Stimulated activated CD4-positive, alpha-beta T cell treated with anti-CD3 and anti-CD28 coated beads, Interleukin-1b, Interleukin-23, amount 100 ng/mL, for 1 hour (primary cell): ENCODE measurements at places on chromosomes 13 and 19.
A peak's percentile ranks its signal among the peaks of the same experiment; 100 is the strongest.

DNA sequence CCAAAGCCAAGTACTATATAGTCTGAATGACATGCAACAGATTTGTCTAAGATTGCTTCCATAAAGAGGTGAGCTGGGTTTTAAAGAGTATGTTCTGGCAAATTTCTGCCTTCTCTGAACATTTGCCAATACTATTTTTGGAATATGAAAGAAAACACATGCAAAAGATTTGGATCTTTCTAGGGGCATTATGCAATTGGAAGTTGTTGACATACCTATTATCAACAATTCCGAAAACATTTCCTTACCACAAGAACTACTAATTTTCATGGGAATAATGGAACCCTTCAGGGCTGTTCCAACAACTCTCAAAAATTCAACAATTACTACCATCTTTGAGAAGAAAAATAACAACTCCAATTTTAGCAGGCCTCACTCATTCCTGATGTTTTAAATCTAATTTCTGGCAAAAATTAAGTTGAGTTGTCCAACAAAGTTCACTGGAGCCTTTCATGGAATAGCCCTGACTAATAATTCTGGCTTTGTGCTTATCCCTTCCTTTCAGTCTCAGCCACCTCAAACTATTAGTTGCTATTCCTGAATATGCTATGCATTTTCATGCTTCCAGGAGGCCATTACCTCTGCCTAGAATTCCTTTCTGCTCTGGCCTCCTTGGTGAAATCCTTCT lies 250.0 kb downstream of the RGCC start:
- no peak for DNase-seq

DNA sequence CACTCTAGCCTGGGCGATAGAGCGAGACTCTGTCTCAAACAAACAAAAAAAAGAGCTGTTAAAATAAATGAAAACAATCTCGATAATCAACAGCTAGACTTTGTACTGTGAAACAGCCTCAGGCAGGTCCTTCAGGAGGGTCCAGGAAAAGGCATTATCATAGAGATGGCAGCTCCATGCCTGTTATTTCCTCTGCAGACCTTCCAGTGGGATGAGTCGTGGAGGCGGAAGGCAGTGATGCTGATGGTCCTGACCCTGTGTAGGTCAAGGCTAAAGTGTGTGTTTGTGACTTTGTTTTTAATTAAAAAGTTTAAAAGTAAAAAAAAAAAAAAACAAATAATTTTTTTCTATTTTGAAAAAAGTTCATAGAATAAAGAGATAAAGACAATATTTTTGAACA lies 117.4 kb downstream of the TNFRSF19 start:
- DNase-seq, result no peak

- no peak for DNase-seq
These were observed 227 bp downstream of the OVOL3 start for GRCh38 chr19:36111200-36111539.

- DNase-seq, result no peak
These were observed 462.5 kb upstream of the SLITRK5 start for GRCh38 chr13:87208636-87209035.

GRCh38 chr13:84238381-84238780 lies 356.1 kb upstream of the SLITRK1 start:
- DNase-seq, result no peak

- DNase-seq, result no peak
These were observed 11.9 kb downstream of the ADAT3 start for GRCh38 chr19:1917146-1917545.

GRCh38 chr19:4803736-4804695 lies 12.5 kb downstream of the FEM1A start:
- peak; percentile 11 for DNase-seq

GRCh38 chr19:408441-408901 lies 476 bp downstream of the C2CD4C start:
- DNase-seq, result no peak

DNA sequence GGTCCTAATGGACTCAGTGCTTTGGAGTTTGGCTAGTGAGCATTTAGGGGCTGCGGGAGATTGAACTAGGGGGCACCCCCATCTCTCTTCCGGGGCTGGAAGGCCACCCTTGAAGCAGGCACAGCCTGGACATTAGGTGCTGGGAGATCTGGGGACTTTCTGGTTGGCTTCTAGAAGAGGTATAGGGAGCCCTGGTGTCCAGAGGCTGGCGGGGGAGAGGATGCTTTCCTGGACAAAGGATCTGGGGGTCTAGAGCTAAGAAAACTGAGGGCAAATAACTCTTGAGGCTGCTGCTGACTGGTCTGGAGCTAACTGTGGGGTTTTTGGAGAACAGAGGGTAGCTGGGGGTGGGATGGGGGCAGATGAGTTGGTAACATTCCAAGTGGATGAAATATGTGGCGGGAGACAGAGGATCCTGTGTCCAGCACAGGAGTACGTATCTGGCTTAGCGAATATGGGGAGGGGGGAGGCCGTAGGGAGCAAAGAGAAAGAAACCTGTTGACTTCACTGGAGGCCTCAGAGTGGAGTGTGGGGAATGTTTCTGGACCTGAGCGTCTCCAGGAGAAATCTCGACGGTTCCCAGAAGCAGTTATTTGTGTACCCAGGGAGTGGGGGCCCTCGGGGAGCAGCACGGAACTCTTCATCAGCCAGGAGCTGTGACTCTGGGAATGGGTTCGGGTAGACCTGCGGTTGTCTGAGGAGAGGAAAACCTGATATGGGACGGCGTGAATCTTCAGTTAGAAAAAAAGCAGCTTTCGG lies 1.4 kb downstream of the HNRNPUL1 start:
- no peak for DNase-seq

GRCh38 chr19:41500443-41500842 lies 57.5 kb downstream of the ERICH4 start:
- no peak for DNase-seq

GRCh38 chr13:36418022-36418805 lies 14.1 kb upstream of the CCNA1 start:
- DNase-seq, result no peak

DNA sequence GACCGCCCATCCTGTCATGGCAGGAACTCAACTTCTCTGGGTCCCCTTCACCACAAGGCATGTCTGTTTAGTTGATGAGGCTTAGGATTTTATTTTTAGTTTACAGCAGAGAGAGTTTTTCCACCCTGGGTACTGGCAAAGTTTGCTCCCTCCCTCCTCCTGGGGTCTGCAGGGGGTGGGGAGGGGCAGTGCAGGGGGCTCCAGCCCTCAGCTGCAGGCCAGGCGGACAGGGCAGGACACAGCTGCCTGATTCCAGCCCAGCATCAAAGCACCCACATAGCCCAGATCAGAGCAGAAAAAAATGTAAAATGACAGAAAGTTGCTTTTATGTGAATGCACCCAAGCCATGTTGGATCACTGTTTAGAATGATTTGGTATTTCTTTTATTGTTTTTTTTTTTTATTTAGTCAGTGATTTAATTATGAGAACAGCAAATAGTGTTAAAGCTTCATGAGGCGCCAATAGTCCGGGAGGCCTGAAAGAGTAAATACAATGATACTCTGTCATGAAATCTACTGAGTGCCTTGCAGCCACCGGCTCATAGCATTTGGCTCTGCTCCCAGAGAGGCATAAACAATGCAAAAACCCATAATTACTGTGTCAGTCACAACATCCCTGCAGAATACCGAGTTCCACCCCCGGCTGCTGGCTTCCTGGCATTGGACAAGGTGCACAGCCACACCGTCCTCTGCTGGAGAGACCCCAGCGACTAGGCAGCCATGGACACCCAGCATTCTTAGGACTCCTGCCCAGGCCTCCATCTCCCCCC lies 923.5 kb downstream of the UQCRFS1 start:
- no peak for DNase-seq

DNA sequence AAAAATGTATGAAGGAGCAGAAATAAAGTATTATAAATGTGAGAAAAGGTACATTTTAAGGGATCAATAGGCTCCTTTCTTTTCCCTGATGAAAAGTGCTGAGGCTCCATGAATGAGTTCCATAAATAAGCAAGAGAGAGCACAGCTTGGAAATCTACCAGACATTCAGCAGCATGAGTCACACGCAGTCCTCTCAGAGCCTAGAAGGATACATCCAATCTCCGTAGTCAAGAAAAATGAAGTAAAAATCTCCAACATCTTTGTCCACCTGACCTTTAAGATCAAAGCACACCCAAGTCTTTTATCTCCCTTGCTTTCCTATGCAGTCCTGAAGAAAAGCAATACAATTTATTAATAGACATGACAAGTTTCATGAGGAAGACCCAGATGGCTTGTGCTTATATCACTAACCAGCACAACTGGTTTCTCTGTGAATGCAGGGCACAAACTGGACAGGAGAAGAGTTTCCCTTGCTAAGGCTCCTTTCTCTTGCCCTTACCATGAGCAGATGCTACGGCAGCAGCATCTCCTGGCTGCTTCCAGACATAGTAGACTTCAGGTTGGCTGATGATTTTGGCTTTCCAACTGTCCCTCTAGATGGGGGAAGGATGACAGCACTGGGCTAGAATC lies 730.8 kb downstream of the EFNB2 start:
- DNase-seq, result no peak

DNA sequence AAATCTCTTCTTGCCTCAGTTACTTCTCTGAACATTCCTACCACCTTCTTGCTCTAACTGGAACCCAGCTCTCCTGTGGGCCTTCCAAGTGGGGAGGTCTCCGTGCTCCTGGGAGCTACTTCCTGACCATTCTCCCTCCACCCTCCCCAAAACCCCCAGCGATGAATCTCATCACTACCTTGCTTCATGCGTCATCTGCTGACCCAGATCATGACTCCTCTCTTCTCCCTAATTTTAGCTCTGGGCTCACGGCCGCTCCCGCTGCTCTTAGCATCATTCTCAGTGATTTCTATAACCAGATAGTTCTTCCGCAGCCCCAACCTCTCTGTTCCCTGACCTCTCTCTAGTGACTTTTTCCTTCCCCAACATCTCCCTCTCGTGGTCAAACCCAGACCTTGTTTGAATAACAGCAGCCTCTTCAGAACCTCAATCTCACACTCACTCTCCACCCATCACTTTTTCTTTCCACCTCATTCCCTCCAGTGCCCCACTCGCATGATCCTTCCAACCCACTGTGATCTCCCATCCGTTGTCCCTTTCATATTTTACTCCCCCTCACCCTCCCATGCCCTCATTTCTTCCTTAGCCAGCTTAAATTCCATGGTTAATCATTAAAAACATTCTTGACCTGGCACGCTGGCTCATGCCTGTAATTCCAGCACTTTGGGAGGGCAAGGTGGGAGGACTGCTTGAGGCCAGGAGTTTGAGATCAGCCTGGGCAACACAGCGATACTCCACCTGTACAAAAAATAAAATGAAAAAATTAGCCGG lies 21.8 kb downstream of the MRPS12 start:
- no peak for DNase-seq

- no peak for DNase-seq
These were observed 18.6 kb upstream of the ZNF266 start for GRCh38 chr19:9453953-9454352.

GRCh38 chr19:41445575-41445974 lies 2.6 kb downstream of the ERICH4 start:
- DNase-seq, result no peak

- DNase-seq, result no peak
These were observed 21.8 kb upstream of the ARGLU1 start for GRCh38 chr13:106589716-106590115.

- DNase-seq, result no peak
These were observed 15.4 kb downstream of the SGTA start for GRCh38 chr19:2767688-2768087.

GRCh38 chr13:29520671-29521070 lies 74.8 kb downstream of the SLC7A1 start:
- DNase-seq, result no peak

DNA sequence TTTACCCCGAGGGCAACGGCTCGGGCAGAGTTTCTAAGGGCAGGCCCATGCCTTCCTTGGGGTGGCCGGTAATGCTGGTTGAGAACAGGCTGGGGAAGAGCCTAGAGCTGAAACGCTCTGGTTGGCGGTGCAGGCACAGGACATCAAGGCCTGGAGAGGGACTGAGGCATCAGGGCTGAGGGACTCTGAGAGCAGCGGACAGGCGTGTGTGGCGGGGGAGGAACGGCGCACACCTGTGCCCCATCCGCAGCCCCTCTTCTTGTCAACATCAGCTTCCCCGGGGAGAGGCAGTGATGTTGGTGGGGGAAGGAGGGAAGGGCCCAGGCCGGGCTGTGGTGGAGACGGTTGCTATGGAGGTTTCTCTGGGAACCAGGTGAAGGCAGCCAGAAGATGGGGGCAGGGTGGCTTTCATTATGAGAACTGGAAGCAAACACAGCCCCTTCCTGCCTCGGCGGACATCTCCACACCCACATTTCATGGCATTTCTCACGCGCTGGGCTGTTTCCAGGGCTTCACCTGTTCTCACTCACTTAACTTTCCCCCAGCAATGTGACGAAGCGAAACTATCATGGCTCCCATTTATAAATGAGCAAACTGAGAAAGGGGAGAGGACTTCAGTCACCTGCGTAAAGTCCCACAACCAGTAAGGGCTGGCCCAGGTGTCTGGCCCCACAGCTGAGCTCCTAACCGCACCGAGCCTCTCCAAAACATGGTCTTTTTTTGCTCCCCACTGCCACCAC lies 8.2 kb upstream of the ATF5 start:
- no peak for DNase-seq

DNA sequence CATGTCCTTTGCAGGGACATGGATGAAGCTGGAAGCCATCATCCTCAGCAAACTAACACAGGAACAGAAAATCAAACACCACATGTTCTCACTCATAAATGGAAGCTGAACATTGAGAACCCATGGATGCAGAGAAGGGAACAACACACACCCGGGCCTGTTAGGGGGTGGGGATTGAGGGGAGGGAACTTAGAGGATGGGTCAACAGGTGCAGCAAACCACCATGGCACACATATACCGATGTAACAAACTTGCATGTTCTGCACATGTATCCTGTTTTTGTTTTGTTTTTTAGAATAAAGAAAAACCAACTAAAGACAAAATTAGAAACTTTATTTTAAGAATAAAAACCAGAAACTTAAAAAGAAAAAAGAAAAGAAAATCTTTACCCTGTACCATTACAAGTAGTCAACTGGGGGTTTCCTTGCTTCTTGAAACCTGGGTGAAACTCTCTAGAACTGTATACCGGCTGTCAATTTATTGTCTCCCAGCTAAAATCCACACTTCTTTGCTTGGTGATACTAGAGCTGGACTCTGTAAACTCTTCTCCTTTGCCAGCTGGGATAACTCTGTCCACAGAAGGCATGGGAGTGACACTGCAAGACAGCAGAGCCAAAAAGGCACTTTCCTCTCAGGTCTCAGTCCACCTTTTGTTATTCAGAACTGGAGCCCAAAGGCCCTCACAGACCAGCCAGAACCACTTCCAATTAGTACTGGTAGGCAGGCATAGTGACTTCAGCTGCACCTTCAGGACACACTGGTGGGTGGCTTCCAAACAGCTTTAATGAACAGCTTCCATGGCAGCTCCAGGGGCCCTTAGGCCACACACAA lies 9.0 kb downstream of the MICU2 start:
- DNase-seq, result no peak

- DNase-seq, result no peak
These were observed 300.7 kb downstream of the ZNF536 start for GRCh38 chr19:30672926-30673325.

GRCh38 chr13:72696579-72696978 lies 30.9 kb downstream of the MZT1 start:
- no peak for DNase-seq

GRCh38 chr13:33251131-33251661 lies 34.4 kb downstream of the STARD13 start:
- DNase-seq, result no peak
